ENCODE measurements at places on chromosomes 12 and 14.

- DNase-seq = no peak
These were observed 33.6 kb upstream of the TDRD9 start for GRCh38 chr14:103894723-103895059.

GRCh38 chr12:6097411-6097810 is 27.1 kb downstream of the VWF start:
- DNase-seq = no peak

DNA sequence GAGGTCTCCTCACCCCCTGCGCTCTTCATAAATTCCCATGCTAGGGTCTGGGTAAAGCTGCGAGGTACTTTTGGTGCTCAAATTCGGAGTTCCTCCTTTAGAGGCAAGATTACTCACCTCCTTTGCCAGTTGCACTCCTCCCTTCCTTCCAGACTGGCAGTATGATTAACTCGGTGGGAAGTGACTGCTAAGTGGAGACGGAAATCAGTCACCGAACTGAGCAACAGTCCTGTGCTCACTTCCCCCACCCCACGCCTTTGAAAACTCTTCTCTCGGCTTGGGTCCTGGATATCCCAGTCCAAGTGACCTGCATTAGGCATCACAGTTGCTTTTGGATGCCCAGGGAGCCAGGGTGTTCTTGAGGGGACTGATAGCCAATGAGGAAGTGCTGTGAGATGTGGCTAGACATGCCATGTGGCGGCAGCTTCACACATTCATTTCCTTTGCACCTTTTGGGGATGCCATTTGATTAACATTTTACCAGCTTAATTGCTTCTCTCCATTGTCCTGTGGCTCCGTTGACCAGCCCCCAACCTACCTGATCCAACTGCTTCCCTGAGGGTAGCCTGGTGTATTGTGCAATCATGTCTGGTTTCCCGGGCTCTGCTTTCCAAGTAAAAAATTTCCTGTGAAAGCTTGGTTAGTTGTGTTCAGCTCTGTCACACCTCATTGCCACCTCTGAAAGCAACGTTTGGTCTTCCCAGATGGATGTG is 840 bp downstream of the PNP start:
- peak; percentile 45 for DNase-seq

DNA sequence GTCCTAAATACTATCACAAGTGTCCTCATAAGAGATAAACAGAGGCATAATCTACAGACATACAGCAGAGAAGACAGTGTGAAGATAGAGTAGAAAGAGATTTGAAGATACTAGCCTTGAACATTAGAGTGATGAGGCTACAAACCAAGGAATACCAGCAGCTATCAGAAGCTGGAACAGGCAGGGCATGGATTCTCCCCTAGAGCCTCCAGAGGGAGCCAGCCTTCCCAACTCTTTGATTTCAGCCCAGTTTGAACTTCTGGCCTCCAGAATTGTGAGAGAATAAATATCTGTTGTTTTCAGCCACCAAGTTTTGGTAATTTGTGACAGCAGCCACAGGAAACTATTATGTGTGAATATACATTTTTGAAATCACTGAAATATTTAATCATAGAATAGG is 47.2 kb downstream of the CCDC91 start:
- no peak for DNase-seq

GRCh38 chr14:72519543-72519942 is 374.4 kb downstream of the DPF3 start:
- DNase-seq = no peak

GRCh38 chr12:2429032-2429431 is 365.7 kb upstream of the FKBP4 start:
- DNase-seq = no peak

DNA sequence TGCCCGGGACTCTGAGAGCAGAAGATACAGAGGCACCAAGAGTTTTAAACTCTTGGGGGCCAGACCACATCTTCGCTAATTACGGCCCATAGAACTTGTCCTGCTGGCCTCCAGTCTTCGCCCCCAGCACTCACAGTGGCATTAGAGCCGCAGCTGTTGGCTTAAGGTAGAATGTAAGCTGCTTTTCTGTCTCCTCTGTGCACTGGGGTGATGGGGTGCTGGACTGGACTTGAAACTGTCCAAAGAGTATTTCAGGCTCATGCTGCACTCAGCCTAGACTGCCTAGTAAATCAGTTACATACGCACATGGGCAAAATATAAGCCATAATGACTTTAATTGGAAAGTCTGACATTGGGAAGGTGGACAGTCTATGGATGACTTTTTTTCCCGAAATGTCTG is 29.0 kb downstream of the YY1 start:
- DNase-seq = no peak

DNA sequence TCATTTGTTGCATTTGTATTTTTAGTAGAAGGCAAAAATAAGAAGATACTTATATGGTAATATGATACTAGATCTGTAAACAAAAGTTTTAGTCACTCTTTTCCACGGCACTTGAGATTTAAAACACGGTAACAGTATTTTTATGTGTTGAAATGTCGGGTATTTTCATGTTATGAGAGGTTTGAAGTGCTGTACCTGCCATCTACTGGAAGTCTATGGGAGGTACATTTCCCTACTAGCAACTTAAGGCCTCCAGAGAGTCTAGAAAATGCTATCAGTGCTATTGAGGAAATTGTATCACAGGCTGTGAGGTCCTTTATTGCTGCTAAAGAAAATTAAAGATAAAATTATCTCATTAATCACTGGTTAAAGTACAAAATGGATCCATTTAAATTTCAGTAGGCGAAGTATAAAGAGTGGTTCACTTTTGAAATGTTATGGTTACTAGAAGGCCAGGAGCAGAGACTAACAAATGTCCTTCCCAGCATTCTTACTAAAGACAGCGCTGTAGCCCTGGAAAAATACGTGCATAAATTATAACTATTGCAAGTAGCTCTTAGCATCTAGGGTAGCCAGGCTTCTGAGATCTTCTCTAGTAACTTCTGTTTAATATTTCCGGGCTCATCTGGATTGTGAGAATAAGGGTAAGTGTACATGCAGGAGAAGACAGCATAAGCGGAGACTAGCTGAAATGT is 77.6 kb upstream of the PRKD1 start:
- no peak for DNase-seq

GRCh38 chr12:14825256-14825655 is 11.3 kb upstream of the SMCO3 start:
- no peak for DNase-seq

DNA sequence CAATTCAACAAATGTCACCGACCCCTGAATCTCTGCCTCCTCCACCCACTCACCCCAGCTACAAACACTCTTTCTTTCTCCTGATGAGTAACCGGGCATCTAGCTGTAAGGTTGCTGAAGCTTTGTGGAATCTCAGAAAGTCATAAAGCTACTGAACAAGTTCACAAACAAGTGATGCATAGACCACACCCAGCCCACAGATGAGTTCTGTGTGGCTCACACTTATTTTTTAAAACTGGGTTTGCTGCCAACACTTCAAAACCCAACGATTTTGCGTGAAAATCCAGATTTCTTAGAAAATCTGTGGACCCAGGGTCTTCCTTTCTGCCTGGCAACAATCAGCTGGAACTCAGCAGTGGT is 96.1 kb downstream of the APAF1 start:
- DNase-seq = no peak

DNA sequence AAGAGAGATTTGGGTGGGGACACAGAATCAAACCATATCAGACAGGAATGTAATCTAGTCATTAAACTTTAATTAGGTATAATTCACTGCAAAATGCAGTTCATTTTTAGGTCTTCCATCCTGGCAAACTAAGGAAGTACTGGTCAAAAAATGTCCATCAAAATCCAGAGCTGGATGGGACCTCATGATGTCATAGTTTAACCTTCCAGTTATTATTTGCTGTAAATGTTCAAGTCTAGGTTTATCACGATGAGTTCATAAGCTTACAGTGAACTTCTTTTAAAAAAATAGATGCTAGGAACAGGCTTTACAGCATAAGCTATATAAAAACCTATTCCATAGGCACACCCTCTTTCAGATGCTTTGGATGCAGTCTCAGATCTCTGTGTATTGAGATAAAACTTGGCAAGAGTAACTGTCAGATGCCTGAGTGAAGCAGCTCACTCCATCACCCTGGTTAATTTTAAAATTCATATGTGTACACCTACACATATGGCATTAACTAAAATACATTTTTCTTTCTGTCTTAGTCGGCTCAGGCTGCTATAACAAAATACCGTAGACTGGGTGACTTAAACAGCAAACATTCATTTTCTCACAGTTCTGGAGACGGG is 7.9 kb downstream of the SSPN start:
- no peak for DNase-seq

- DNase-seq = peak; percentile 71
These were observed 11.2 kb downstream of the CEP170B start for GRCh38 chr14:104876251-104876699.

GRCh38 chr14:103521438-103521950 is 1.1 kb downstream of the CKB start:
- no peak for DNase-seq

GRCh38 chr14:75803765-75804164 is 142.7 kb downstream of the TTLL5 start:
- no peak for DNase-seq

DNA sequence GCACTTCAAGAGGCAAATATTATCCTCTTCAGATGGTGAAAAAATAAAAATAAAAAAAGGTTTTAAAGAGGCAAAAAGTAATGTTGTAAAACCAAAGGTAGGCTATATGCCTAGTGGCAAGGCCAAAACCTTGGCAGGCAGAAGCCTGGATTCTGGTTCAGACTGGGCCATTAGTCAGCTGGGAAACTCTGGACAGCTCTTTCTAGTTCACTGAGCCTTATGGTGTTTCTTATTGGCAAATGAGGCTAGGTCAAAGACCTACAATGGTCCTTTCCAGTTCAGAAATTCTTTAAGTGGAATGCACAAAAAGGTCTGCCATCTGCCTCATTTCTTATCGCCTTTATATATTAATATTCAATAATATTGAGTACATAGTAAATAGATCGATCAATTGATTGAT is 44.6 kb downstream of the PTPRB start:
- DNase-seq = no peak

- no peak for DNase-seq
These were observed 254.6 kb downstream of the C12orf42 start for GRCh38 chr12:103241184-103241583.

DNA sequence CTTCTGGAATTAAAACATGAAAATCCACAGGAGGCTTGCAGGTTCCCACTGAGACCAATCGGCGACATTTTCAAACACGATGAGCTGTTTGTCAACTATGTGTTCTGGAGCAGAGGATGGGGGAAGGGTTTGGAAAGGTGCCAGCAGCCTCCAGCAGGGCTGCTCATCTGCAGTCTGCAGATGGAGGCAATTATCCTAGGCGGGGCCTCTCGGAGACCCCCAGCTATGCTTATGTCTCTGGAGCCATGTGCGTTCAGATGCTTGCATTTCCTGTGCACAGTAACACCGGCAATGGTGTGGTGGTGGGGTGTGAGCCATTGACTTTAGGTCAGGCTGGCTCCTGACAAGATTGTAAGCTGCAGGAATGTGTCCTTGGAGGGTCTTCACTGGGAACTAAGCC is 51.7 kb downstream of the RPH3A start:
- no peak for DNase-seq

DNA sequence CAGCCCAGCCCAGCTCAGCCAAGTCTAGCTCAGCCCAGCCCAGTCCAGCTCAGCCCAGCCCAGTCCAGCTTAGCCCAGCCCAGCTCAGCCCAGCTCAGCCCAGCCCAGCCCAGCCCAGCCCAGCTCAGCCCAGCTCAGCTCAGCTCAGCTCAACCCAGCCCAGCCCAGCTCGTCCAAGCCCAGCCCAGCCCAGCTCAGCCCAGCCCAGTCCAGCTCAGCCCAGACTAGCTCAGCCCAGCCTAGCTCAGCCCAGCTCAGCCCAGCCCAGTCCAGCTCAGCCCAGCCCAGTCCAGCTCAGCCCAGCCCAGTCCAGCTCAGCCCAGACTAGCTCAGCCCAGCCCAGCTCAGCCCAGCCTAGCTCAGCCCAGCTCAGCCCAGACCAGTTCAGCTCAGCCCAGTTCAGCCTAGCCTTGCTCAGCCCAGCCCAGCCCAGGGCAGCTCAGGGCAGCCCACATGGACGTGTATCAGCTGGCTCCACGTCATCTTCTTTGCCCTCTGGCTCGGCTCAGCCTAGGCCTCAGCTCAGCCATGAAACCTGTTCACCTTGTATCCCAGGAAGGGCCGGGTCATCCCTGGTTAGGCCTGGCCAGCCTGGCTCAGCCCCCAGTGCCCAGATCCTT is 185.6 kb downstream of the TMEM121 start:
- no peak for DNase-seq

- no peak for DNase-seq
These were observed 46.9 kb downstream of the C14orf132 start for GRCh38 chr14:96086032-96086431.

DNA sequence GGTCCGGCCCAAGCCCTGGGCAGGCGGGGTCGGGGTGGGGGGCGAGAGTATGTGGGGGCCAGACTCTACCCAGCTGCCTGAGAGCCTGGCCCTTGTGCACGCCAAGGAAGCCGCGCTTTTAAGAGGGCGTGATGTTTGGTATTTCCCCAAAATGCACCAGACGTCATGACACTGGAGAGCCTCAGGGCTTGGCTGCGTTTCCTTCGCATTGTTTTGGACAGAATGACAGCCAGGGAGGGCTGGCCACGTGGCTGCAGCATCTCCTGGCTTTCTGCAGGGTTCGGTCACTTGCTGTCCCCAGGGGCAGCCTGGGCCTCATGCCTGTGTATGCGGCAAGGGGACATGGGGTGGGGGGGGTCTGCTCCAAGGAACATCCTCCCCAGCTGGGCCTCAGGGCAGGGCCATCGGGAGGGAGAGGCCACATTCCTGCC is 16.1 kb upstream of the NUDT14 start:
- no peak for DNase-seq

DNA sequence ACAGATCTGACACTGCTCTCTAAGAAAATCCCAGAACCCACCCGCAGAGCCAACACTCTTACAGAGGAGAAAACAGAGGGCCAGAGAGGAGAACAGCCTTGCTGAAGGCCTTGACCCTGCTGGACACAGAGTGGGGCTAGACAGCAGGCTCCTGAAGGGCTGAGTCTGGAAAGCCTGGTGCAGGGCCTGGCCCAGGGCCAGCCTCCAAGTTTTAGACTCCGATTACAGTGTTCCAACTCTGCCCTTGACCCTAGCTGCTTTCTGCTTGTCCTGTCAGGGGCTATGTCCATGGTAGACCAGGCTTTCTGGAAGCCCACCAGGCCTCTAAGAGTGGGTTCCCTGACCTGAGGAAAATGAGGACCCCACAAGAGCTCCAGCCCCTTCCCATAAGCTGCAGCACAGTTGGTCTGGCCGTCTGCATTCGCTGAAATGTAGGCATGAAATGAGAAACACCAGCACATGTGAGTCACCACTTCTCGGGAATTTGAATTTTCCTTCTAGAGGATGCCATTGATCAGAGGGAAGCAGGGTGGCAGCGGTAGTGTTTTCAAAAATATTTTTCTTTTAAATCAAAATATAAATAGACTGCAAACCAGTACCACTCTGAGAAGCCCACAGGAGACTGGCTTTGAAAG is 154.4 kb downstream of the CALM1 start:
- no peak for DNase-seq

GRCh38 chr12:81284137-81284536 is 206.3 kb downstream of the ACSS3 start:
- no peak for DNase-seq

GRCh38 chr12:68745376-68745903 is 536 bp upstream of the SLC35E3 start:
- DNase-seq = no peak

- no peak for DNase-seq
These were observed 38.0 kb downstream of the RCOR1 start for GRCh38 chr14:102630405-102630804.
